ENCODE measurements at places on chromosomes 3 and 15. TPM values are rescaled to one million over a fixed set of nuclear protein-coding genes. Genes with fewer than 3 reads are reported as not detected.

Gene CPNE9
- 0.59 TPM for total RNA-seq

Gene ULK4
- 9.9 TPM for total RNA-seq

Gene MKRN2OS
- total RNA-seq: not detected

Gene TRIM42
- total RNA-seq: not detected

Gene MUC4
- 0.49 TPM for total RNA-seq

Gene FBXO40
- not detected for total RNA-seq

Measured in T-helper 1 cell treated with Interleukin-12 subunit alpha and Interleukin-12 subunit beta and Interleukin-4 antibody, amounts not matched to agents 30 ng/mL and 1 ng/mL, for 36 hours (primary cell).